ENCODE measurements at places on chromosomes 6 and 20.

GRCh38 chr6:74357321-74357720 is 661.3 kb downstream of the CD109 start:
- DNase-seq = no peak

DNA sequence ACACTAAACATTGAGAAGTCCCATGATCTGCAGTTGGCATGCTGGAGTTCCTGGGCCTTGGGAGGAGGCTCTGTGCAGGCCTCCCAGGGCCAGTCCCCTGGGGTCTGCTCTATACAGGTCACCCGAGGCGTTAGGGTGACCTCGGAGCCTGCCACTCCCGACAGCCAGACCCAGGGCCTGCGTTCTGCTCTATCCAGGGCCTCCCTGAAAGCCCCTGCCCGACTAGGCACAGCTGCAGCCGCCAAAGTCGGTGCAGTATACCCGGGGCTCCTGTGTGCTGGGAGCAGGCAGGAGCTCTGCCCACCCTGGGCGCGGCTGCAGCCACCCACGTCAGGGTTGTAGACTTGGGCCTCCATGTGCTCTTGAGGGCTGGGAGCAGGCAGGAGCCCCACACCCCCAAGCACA is 6.3 kb upstream of the OR14J1 start:
- DNase-seq = no peak

DNA sequence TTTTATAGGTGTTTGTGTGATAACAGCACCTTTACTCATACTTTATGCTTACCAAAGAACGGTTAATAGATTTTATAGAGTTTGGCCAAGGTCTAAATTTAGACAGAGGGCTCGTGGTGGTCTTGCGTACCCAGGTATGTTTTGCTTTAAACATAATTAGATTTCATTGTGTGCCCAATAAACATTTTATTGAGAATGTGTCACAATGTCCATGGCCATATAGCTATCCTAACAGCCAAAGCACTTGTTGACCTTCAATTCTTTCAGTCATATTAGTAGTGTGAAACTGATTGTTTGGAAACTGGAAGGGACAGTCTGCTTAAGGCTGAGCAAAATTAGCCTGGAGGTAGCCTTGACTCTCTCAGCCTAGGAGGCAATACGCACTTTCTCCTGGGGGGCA is 48.3 kb upstream of the HDGFL1 start:
- DNase-seq = no peak

DNA sequence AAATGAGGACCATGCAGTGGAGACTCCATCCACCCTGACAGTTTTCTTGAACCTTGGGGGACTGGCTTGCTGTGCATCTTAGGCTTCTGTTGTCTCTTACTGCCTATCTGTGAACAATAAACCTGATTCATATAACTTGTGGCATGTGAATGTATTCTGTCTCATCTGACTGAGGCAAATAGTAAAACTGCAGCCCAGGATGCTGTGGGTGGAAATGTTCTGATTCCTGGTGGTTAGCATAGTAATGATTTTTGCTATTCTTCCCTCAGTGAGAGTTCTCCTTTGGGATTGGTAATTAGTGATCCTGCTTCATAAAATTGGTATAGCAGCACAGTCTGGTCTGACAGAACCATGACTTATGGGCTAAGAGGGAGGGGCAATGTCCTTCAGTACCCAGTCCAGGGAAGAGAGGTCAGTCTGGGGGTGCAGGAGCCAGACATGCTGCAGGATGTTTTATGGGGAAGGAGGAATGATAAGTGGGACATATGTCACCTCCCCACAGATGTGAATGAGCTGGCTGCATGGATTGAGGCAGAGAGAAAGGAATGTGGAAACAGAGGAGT is 147.1 kb downstream of the OR2B2 start:
- no peak for DNase-seq

GRCh38 chr6:37713529-37714119 is 15.9 kb upstream of the MDGA1 start:
- DNase-seq = no peak

GRCh38 chr6:44529146-44529905 is 141.8 kb downstream of the CDC5L start:
- DNase-seq = no peak

DNA sequence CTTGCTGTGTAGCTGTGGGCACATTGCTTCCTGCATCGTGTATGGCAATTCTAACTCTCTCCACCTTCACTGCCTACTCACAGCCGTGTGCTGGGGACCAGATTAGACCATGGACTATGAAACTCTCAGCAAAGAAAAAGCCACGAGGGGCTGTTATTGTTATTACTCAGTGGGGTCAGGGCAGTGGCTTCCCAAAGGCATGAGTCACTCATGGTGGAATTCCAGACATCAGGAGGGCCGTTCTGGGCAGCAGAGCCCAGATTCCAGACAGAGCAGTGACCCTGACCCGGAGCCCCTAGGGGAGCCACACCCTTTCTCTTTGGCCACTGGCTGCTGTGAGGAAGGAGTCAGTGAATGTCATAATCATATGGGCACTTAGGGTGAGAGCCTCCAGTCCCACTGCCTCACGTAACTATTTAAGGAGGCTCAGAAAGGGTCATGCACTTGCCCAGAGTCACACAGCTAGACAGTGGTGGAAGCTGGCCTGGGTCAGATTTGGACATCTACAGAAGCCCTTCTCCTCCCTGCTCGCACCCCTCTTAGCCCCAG is 22.2 kb upstream of the CCN5 start:
- peak; percentile 97 for DNase-seq

DNA sequence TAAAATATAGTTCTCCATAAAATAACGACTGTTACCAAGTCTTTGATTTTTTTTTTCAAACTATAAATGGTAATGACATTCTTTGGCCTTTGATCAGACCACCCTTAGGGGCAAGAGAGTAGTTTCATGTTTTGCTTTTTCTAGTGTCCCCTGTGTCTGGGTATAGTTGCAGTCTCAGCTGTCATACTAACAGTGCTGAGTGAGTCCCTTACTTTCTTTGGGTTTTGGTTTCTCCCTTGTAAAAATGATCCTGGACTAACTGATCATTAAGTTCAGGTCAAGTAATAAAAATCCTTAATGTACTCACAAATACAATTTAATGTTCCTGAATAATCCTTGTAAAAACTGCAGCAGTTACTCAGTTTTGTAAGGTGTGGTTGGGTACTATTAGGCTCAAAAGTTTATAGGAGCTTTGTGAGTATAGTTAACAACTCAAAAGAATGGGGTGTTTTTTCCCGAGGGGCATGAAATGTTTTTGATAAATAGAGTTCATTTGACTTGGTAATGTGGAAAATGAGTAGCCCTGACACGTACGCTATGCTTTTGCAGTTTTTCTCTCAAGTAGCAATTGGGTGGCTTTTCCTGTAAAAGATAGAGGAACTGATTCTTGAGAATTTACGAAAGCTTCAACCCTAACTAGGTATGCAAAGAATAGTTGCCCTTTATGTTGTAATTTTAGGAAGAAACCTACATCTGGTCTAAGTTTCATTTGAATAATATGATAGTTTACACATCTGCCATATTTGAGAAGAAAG is 6.2 kb downstream of the PTPN1 start:
- no peak for DNase-seq

GRCh38 chr20:20012541-20012940 is 4.6 kb upstream of the NAA20 start:
- no peak for DNase-seq

DNA sequence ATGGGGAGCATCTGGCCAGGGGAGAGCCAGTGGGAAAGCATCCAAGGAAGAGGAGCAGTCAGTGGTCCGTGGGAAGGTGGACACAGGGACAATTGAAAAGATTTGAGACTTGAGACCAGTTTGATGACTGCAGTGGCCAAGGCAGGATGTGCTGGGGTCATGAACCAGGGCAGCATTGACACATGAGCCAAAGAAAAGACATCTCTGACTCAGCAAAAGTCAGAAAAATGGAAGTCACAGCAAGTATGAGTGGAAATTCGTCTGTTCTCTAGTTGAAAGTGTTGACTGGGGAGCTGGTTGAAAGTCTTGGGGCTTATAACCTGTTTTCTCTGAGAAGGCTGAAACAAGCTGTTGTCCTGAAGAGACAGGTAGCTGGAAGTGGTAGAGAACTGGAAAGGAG is 31.3 kb downstream of the RAB22A start:
- DNase-seq = peak; percentile 50

DNA sequence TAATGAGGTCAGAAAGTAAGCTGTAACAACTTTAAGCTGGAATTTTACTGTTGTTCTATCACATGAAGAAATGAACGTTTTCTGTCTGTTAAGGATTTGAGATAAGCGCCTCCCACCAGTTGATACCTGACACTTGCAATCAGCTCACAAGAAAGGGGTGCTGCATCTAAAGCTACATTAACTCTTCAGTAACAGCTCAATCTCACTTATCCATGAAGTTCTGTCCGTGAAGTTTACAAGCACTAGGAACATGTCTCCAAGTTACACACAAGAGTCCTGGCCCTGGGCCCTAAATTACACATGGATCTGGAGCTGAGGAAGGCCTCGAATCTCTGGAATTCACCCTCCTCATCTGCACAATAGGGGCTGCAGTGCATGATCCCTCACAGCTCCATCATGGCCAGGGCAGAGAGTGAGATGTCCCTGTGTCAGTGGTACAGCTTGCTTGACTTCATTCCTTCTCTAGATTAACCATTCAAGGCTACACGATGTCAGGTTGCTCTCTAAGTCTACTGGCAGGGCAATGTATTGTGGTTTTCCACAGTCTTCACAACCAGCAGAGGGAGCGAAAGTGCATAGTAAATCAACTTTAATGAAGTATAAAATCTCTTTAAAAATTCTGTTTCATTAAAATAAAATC is 182.4 kb upstream of the MCHR2 start:
- peak; percentile 65 for DNase-seq

GRCh38 chr6:26172608-26172968 is 85.4 kb downstream of the HFE start:
- DNase-seq = peak; percentile 41

- DNase-seq = no peak
Observed at GRCh38 chr6:111200350-111201243, 113.3 kb downstream of the SLC16A10 start.

DNA sequence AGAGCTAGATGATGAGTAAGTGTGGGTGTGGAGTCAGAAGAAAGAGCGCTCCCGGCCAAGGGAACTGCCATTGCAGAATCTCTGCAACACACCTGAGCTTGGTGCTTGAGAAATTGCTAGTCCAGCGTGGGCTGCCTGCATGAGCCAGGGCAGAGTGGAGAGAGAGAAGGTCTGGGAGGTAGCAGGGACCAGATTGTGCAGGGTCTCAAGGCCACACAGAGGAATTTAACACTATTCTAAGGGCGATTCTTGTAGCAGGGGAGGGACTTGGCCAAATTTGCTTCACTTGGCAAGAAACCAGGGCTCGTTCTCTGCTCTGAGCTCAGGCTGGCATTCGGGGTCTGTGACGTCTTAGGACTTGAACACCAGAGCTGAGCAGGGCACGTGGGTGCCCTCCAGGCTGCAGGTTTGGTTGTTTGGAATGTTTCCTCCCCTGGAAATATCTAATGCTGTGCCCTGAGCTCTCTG is 53.5 kb downstream of the BCAS4 start:
- DNase-seq = no peak

DNA sequence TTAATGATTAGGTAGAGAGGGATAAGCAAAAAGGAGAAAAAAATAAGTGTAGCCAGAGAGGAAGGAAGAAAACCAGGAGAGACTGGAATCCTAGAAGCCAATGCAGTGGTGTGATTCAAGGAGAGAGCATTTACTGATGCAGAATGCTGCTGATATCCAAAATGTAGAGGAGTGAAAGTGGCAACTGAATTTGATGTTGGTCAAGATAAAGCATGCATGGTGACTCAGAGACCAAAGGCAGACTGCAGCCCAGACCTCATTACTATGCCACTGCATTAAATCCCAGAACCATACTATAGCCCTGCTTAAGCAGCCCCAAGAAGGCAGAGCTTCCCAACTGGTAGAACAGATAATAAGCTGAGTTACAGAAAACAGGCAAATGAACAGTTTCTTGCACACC is 15.8 kb downstream of the KLHL32 start:
- no peak for DNase-seq

DNA sequence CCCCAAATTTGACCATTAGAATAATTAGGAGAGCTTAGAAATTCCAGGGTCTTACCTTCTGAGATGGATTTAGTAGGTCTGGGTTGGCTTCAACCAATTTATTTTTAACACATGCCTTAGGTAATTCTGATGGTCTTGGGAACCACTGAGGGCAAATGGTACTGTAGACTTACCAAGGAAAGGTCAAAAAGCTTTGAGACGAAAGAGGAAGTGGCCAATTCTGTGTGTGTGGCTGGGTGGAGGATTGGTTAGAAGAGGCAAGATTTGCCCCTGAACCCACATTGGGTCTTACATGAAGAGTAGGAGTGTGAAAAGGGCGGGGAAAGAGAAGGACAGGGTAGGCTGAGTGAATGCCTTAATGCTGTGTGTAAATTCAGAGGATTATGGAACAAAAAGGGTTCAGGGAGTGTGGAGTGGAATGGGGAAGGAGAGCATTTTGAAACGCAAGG is 2.7 kb downstream of the ITCH start:
- DNase-seq = no peak

GRCh38 chr20:52410182-52410647 is 218.6 kb upstream of the ZFP64 start:
- DNase-seq = no peak

GRCh38 chr6:5323979-5324378 is 62.7 kb downstream of the FARS2 start:
- DNase-seq = no peak

GRCh38 chr6:25524542-25524941 is 127.5 kb upstream of the SCGN start:
- DNase-seq = no peak

GRCh38 chr6:143232849-143233248 is 172.2 kb downstream of the AIG1 start:
- DNase-seq = peak; percentile 49

DNA sequence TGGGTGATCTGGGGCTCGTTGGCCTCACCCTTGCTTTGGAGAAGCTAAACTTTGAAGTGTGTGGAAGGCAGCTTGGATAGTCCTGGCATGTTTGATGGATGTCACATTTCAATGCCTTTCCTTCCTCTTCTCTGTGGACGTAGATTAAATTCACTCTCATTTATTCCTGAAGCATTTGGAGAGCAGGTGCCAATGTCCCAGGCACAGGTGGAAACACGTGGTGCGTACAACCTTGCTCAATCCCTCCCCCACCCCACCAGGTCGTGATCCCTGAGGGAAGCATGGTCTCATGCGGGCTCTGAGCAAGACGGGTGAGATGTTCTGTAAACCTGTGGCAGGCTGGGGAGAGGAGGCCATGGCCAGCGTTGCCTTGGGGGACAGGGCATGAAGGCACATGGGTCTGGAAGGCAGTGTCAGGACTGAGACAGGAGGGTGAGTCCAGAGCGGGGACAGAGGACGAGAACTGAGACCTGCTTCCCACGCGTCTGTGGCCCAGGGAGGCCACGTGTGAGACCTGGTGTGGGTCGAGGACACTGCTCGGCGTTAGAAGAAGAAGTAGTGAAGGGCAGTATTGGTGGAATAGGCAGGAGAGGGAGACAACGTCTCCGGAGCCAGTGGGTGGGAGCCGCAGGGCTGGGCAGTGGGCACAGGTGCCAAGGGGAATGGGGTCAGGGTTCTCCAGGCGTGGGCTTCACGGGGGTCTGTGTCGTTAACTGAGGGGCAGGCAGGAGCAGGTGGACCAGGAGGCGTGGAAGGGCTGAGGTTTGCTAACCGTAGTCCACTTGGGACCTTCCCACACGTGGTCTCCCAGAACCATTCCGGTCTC is 34.4 kb downstream of the SMOC2 start:
- DNase-seq = no peak
